Pons (tissue), 1 donor: ENCODE measurements at places on chromosomes 16 and 17.

- peak; percentile 34 for DNase-seq
These were observed 24.3 kb downstream of the POLR3E start for GRCh38 chr16:22321340-22322001.

- no peak for DNase-seq
These were observed 12.0 kb downstream of the VAC14 start for GRCh38 chr16:70788668-70789594.

- DNase-seq = peak; percentile 78
These were observed 6.8 kb upstream of the CA4 start for GRCh38 chr17:60142872-60143499.

GRCh38 chr16:81810894-81811538 is 31.9 kb downstream of the PLCG2 start:
- no peak for DNase-seq

- peak; percentile 9 for DNase-seq
These were observed 20.4 kb downstream of the CEP295NL start for GRCh38 chr17:78882540-78883088.

GRCh38 chr16:15434425-15435215 is at the start of gene BMERB1:
TSS of gene BMERB1 (plus strand) at chr16:15434588. CDS start at chr16:15434654, 66 bp downstream.
- peak; percentile 79 for DNase-seq

- no peak for DNase-seq
These were observed 795 bp upstream of the HBM start for GRCh38 chr16:164827-165538.

- peak; percentile 66 for DNase-seq
These were observed 12.0 kb downstream of the MINK1 start for GRCh38 chr17:4845118-4845517.

DNA sequence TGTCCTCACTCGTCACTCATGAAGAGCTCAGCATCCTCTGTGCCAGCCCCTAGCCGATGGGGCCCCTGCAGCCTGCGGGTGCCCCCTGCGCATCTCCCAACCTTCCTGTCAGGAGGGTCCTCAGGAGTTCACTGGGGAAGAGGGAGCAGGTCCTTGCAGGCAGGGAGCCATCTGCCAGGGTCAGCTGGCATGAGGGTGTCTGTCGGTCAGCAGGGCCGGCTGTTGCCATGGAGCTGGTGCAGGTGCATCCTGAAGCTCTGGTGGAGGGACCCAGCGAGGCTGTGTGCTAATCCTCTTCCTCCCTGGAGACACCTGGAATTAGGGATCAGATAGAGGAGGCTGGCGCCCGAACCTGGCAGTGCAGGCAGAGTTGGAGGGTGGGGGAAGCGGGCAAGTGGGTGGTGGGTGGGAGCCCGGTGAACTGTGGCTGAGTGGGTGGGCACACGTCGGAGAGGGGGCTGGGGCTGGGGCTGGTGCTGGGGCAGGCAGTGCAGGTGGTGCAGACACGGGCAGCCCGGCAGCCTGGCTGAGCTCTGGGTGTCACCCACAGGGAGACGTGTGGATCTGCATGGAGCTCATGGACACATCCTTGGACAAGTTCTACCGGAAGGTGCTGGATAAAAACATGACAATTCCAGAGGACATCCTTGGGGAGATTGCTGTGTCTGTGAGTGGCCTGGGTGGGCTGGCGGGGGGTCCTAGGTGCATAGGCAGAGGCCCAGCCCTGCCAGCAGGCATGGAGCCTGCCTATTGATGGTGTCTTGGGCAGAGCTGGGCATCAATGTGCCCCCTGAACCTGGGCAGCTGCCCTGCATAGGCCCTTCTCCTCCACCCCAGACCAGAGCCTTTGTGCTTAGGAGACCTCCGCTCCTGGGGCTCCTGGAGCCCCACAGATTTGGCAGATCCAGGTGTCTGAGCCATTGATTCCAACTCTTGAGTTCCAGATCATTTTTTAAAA is 17.4 kb downstream of the MAP2K3 start:
- DNase-seq = no peak

DNA sequence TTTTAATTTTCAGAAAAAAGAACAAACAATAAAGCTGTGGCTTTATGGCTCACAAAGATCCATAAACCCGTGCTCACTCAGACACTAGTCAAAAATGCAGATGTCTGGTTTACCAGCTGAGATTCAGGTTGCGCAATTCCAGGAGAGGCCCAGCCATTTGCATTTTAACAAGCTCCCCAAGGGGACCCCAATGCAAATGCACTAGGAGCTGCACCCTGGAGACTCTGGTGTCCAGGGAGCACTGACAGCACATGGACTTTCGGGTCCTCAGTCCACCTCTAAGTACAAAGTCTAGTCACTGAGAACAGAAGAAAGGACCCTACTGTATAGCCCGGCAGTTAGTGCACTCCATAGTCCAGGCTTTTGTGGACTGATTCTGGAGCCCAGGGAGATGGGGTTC is 326.3 kb downstream of the MAF start:
- DNase-seq = no peak

DNA sequence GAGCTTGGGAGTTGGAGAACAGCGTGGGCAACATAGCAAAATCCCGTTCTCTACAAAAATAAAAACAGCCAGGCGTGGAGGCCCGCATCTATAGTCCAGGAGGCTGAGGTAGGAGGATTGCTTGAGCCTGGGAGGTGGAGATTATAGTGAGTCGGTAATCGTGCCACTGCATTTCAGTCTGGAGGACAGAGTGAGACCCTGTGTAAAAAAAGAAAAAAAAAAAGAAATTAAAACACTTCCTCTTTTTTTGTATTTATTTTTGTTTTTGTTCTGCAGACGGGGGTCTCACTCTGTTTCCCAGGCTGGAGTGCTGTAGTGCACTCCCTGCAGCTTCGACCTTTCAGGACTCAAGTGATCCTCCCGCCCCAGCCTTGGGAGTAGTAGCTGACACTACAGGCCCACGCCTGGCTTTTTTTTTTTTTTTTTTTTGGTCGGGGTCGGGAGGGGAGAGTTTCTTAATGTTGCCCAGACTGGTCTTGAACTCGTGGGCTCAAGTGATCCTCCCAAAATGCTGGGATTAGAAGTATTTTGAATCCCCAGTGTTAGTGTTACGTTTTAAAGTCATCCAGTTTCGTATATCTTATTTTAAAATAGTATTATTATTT is 1.5 kb downstream of the IST1 start:
- DNase-seq = no peak

GRCh38 chr17:81991684-81992305 is 14.4 kb downstream of the ASPSCR1 start:
- peak; percentile 48 for DNase-seq

DNA sequence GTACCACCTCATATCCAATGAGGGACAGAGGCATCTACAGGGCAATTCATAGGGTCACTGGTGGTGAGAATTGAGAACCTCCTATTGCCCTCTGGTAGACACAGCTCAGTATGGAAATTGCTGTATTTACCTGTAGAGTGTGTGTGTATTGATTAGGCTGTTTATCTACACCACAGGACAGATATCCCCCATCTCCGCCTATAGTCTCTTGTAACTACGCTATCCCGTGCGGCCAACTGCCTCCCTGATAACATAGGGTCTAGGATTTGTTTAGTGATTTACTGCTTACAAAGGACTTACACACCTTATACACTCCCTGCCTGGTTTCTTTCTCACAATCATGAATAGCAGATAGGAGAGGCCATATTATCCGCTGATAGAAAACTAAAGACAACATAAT is 1.7 kb upstream of the STAT3 start:
- no peak for DNase-seq

DNA sequence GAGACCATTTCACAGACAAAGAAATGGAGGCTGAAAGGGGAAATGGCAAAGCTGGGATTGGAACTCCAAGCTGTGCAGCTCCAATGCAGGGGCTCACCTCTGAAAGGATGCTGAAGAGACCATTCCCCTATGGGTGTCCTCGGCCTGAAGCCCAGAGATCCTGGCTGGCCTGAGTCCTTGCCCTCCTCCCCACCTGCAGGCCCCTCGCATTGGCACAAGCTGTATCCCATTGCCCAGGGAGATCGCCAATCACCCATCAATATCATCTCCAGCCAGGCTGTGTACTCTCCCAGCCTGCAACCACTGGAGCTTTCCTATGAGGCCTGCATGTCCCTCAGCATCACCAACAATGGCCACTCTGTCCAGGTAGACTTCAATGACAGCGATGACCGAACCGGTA is 2.6 kb downstream of the CA7 start:
- DNase-seq = no peak

GRCh38 chr16:56549744-56550385 is 15.0 kb upstream of the MT4 start:
- DNase-seq = no peak

DNA sequence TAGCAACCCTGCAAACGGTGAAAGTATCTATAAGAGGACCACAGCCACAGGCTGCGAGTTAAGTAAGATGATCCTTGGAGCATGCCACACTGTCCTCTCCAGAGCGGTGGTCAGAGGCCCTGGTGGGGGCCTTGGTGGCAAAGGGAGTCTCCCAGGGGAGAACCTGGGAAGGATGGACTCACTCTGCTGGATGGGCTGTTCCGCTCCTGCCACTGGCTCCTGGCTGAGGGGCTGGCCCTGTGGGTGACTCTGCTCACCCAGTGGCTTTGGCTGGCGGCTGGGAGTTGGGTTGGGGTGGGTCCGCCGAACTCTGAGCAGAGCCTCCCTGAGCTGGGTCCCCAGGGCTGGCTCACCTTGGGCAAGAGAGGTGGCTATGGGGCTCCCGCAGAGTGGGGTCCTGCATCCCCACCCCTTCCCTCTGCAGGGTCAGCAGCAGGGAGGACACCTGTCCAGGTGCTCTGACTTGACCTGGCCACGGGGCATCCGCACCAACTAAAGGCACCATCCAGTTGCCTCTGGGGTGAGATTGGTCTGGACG is 7.3 kb downstream of the CDK5R1 start:
- DNase-seq = no peak

GRCh38 chr17:55140809-55141208 is 124.0 kb upstream of the HLF start:
- DNase-seq = no peak

- DNase-seq = no peak
These were observed 13.5 kb downstream of the LGALS3BP start for GRCh38 chr17:78966123-78966813.

DNA sequence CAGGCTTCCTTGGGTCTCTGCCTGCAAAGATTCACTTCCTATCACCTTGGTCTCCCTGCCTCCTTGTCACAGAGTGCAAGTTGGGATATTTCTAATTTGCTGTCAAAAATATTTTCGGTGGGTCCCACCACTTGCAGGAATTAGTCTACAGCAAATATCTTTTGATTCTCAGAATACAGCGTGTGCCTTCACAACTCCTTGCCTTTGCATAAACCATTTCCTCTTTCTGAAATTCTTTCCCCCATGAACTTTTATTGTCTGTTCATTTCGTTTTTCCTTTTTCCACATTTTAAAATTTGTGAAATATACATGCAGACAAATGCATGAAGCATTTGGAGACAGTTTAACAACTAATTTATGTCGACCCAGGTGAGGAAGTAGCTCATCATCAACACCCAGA is 60.0 kb downstream of the HS3ST3B1 start:
- no peak for DNase-seq

DNA sequence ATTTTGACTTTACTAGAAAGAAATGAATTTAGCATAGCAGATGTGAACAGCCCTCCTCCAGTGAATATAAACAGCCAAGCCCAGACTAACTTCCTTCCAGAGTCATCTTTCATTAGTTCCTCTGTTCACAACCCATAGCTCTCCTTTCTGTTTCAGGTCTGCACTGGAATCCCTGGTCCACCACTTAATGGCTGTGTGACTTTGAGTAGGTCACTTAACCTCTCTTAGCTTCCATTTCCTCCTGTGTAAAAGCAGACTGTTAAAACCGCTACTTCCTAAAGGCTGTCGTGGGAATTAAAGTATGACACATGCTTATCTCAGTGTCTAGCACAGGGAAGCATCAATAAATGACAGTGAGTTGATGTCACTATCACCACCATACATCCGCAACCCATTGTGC is 7.5 kb downstream of the SLC6A4 start:
- DNase-seq = no peak
